HFFc6 (cell line): ENCODE measurements at places on chromosomes 1 and 21.

DNA sequence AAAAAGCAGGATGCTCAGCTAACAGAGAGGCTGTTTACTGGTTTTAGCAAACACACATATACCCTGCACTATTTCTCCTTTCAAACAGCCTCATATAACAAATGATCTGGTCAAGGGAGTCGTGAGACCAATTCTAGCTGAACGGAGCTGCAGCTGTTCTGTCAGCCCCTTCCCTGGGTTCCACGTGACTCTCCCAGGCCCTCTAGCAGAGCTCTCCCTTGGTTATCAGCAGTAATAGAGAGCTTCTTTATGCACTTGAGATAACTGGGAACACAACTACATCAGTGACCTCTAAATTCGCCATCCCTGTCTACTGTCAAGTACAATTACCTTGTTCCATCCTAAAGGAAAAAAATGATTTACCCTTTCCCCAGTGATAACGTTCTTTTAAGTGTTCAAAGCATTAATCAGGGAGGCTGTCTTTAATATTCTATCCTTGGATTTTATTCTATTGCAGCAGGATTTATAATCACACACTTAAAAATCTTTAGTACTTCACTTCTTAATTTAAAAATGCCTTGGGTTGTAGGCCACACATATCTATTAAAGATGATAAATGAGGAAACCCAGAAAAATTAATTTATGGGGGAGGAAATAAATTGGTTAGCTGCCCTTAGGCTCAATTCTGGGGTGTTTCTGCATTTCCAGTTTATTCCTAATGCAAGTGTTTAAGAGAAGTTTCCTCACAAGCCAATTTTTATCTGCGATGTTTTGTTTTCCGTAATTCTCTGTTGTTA lies 28.2 kb downstream of the PTGER3 start:
- no peak for DNase-seq

GRCh38 chr1:228697207-228698016 lies 37.9 kb upstream of the RHOU start:
- DNase-seq: peak; percentile 5

GRCh38 chr1:168832661-168833060 lies 103.7 kb upstream of the DPT start:
- DNase-seq: no peak

DNA sequence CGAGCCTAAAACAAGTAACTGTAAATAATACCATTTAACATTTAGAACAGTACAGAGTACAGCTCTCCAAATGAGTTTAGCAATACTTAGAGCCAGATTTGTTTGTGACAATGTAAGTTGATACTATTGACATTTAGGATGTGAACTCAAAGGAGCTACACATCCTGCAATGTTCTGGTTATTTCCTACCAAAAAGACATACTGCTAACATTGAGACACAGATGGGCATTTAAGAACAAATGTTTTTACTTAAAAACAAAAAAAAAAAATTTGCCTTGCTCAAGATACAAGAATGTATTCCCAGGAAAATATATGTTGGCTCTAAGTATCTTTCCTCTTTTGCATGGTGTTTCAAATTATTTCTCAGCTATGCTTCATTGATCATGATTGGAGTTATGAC lies 1464.8 kb upstream of the PRMT6 start:
- DNase-seq: no peak

DNA sequence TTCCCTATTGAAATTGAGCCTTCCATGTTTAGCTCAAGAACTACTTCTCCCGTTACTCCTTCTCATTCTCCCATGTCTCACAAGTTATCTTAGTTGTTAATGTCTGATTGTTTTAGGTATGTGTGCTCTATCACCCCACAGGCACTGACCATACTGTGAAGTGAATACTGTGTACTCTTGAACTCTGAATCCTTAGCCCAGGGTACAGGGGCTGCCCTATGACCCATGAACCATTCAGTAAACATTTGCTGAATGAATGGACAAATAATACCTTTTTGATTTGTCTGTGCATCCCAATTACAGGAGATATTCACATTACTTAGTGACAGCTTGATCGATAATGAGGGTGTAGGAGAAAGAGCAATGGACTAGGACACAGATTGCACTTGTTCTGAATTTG lies 169.4 kb upstream of the BEND5 start:
- no peak for DNase-seq

DNA sequence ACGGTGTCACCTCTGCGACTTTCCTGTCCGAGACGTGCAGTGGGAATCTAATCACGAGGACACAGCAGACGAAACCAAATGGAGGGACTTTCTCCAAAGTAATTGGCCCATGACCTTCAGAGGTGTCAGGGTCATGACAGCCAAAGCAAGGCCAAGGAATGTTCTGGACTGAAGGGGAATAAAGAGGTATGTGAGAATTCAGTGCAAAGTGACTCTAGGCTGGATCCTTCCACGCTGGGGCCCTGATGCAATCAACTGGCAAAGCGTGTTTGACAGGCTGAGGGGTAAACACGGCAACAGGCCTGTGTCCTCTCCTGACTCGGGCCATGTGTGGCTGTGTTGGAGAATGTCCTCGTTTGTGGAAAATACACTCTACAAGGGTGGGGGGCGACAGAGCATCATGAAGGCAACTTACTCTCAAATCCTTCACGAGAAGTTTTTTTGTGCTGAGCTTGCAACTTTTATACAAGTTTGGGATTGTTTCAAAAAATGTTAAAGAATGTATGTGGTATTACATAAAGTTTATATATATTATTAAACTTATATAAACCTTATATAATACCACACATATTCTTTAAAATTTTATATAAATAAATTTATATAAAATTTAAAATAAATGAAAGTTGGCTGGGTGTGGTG lies 1.7 kb downstream of the CFAP74 start:
- no peak for DNase-seq

DNA sequence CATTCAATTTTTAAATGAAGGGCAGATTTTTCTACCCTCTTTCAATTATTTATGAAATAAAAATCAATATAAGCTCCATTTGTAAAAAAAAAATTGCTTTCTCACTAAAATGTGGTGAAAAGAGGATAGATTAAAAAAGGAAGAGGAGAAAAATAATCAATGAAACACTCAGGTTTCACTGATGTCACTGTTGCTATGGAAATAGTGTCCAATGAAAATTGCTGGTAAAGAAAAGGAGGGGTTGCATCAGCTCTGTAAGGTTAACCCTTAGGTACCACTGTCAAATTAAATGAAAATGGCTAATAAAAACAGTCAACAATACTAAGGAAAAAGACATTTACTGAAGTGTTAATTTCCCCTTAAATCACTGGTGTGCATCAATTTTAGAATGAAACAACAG lies 91.6 kb upstream of the TTC39A start:
- DNase-seq: peak; percentile 35
